OCI-M1 (cell line): ENCODE measurements at places on chromosomes 2 and 18.

GRCh38 chr2:175737722-175738361 lies 264.2 kb downstream of the LNPK start:
- no peak for DNase-seq

DNA sequence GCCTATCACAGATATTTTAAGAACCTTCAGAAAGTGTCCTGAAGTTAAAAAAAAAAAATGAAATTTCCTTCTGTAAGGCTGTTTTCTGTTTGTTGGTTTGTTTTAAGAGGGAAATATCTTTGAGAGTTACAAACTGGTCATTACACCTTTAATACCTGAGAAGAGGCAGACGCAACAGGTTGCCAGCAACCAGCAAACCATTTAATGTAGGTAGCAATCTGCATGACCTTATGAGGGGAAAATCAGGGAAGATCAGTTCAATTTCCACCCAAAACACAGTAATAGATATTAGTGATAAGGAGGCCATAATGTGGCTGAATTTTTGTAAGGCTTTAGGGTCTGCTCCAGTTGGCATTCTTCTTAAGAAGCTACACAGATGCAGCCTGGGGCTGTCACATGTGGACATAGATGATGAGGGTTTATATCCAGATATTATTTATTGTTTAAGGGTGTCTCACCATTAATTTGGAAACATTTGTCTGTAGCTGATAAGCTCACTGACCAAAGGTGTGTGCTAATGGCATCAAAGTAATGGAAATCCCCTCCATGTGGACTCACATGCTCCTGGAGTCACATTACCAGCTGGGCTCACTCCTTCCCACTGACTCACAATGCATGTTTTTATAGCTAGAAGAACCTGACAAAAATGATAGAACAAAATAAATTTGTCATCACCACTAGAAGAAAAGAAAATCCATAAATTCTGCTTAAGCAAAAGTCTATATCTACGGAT lies 83.5 kb upstream of the DTNA start:
- no peak for DNase-seq

DNA sequence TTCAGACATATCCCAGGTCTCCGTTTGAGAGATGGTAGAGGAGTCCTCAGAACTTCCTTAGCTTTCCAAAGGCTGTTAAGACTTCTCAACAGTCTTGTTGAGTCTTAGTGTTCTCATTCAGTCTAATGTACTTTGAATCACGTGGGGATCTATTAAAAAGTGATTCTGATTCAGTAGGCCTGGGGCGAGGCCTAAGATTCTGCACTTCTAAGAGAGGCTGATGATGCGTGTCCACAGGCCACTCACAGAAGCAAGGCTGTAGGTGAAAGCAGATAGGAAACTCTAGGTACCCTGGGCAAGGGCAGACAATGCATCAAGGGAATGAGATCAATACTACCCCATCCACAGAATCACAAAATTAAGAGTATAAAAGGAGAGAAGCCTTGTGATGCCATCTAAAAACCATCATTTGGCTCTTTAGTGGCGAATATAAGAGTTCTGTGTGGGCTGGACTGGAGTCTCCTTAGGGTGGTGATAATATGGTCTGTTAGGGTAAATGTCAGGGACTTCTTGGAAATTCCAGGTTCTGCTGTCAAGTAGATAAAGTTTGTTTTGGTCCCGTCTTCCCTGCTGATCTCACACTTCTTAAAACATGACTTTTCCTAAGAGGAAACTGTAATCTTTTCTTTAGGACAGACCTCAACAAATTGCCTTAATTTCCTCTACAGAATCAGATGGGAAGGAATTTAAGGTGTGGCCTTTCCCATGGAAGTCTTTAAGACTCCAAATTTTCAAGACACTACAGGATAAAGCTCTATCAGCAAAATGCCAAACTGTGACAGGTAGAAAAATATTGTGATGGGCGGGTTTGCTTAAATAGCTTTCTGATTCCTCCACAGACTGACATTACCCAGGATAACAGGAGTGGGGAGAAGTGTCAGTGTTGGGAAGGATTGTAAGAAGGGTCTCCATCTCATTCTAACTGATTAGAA lies 45.7 kb upstream of the NEMP2 start:
- DNase-seq: peak; percentile 46

GRCh38 chr2:227479865-227480475 lies 8.0 kb downstream of the AGFG1 start:
- peak; percentile 75 for DNase-seq

DNA sequence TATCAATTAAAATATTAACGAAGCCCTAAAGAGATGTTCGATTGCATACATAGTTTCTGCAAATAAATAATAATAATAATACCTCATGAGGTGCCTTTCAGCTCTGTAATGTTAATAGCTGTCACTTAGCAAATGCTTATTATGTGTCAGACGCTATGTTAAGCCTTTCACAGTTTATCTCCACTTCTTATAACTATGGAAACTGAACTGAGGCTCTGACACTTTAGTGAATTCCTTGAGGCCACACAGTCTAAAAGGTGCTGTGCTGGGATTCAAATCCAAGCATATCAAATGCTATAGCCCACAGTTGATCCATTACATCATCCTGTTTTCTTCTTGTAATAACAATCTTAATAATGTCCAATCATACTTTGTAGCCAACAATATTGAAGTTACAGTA lies 1571.5 kb upstream of the NXPH2 start:
- no peak for DNase-seq

GRCh38 chr2:234254783-234255521 lies 204.4 kb downstream of the SPP2 start:
- DNase-seq: no peak

DNA sequence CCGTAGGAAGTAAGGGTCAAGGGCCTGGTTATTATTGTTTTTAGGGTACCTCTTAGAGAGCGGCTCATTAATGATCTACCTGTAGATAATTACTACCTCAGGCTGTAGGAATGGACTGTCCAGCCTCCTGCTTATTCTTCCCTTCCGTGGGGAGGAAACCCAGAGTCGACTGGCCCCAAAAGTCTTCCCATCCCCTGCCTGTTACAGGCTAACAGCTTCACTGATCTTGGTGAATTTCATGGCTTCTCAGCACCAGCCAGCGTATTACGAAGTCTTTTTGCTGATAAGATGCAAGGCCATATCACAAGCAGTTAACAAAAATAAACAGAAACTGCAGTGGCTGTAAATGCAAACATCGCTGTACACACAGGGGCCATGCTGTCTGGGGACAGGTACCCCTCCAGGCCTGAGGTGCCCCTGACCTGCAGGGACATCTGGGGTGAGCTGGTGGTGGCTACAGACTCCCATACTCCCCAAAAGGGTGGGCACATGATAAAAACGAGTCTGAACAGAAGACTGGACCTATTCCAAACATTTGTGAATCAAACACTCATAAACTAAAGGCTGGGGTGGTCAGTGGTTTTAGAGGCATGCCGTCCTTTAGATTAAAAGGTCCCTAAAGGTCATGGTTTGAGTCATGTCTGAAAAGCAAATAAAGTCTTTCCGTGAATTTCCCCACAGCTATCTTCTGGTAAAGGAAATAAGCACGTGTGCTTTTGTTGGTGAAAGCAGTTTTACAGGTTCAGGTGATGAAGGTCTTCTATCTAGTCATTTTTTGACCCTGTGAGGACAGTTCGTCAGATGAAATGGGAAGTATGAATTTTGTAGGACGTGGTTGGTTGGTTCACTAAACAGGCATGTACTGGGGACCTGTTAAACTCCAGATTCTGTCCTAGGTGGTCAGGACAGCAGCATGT lies 36.7 kb downstream of the TTC39C start:
- DNase-seq: peak; percentile 13

DNA sequence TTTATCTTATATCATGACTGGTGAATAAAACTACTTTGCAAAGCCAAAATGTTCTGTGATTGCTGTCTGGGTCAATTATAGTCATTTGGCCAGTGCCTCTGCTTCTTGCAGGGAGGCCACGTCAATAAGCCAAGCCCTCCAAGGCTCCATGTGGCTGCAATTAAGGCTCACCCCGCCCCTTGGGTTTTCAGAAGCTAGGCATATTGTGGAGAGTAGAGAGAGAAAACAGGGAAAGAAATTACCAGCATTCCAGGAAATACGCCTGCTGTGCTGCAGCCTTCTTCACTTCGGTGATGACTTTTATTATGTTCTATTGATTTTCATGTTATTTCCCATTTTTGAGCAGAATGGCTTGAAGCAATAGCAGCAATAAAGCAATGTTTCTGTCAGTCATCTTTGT lies 319.7 kb downstream of the SOX11 start:
- no peak for DNase-seq

DNA sequence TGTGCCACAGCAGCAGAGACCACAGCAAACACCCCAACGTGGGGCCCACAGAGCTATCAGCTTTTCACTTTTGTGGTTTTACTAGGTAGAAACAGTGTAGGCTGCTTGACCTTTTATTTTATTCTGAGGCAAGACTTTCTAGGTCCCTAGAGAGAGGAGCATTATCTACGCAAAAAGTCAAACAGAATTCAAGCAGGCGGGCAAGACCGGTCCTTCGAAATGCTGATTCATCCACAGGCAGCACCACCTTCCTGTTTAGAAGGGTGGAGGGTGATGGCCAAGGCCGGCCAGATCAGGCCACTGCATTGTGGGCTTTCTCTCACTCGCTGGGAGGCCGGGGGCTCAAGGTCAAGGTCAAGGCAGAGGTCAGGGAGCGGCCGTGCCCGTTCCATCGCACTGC lies 573.0 kb downstream of the GALR1 start:
- DNase-seq: peak; percentile 57

- no peak for DNase-seq
These were observed 253.3 kb downstream of the MREG start for GRCh38 chr2:215760091-215760490.

- DNase-seq: no peak
These were observed 1466.8 kb upstream of the NXPH2 start for GRCh38 chr2:140246957-140247356.
